ENCODE measurements at places on chromosomes 5 and 9.

DNA sequence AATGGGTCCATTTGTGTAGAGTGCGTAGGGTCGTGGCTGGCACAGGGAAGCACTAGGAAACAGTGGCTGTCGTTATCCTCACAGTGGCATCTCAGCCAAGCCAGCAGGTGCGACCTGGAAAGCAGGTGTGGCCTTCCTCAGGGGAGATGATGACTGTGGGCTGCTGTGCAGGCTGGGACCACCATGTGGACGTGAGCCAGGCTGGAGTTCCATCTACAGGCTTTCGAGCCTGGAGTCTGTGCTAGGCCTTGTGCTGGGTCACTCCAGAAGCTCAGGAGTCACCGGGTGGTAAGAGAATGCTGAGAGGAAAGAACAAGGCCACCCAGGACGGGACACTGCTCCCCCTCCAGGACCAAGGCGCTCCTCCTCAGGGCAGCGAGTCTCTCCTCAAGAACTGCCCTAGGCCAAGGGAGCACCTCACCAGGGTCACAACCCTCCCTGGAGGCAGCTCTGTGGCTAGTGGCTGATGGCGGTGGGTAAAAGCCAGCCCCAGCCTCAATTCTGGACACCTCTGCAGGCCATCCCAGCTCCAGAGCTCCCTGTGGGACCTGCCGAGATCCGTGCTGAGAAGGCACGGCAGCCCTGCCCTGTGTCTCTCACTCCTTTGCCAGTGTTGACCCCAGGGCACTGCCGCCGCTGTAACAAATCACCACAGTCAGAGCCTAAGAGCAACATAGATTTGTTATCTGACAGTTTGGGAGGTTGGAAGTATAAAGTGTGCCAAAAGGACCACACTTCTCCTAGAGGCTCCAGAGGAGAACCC, 36.0 kb downstream of the WHRN start:
- no peak for DNase-seq

GRCh38 chr5:51433052-51433710, 49.9 kb downstream of the ISL1 start:
- DNase-seq: peak; percentile 69

DNA sequence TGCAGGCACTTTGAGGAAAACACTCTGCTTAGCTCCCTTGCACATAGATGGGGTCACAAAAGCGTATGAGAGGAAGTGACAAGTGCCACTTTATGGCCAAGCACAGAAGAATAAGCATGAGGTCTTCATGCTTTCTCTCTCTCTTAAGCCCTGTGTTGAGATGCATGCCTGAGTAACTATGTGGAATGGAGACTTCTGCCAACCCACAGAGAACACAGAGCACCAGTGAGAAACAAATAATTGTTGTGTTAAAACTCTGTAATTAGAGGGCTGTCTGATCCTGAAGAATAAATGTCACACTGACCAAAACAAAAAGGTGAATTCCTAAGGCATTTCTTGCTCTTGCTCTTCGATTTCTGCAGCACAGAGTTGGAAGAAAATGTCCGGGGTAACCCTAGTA, 488.5 kb downstream of the CTNND2 start:
- DNase-seq: no peak

- DNase-seq: no peak
These were observed 32.3 kb downstream of the MACIR start for GRCh38 chr5:103290846-103291245.

- DNase-seq: no peak
These were observed 481.1 kb downstream of the NR2F1-AS1 start for GRCh38 chr5:93099902-93100347.

GRCh38 chr9:127890053-127890452, 9.3 kb downstream of the ST6GALNAC6 start:
- DNase-seq: no peak

GRCh38 chr5:146660376-146660960, 144.5 kb upstream of the GPR151 start:
- DNase-seq: no peak

GRCh38 chr9:118618849-118619248, 750.4 kb downstream of the BRINP1 start:
- DNase-seq: no peak
